Stimulated activated CD8-positive, alpha-beta memory T cell treated with anti-CD3 and anti-CD28 coated beads, Interleukin-4, amount 100 ng/mL, for 1 hour (primary cell): ENCODE measurements at places on chromosomes 6 and 20.

DNA sequence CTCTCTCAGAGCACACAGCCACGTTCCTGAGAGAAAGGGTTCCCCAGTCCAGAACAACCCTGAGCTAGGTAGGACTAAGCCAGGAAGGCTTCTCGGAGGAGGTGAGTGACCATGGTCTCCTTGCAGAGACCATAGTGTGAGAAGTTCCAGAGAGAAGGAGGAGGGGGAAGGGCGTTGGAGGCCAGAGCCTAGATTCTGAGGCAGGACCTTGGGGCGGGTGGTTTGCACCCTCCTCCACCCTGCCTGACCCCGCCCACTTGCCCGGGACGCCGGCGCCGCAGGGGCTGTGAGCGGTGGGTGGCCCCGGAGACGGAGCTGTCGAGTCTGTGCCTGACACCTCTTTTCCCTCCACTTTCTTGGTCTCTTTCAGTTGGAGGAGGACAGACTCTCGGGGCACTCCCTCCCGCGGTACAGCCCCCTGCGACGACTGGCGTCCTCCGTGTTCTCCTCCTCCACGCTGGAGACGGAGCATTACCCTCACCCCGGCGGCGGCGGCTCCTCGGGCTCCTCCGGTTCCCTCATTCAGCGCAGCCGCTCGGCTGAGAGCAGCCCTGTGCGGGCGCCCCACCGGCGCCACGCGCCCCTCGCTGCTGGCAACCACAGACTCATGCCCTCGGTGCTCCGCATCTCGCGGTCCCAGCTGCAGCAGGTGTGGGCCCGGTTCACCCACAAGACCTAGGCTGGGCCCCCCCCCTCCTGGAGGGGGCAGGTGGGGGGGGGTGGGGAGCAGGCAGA lies 26.2 kb downstream of the TTBK1 start:
- DNase-seq = no peak

DNA sequence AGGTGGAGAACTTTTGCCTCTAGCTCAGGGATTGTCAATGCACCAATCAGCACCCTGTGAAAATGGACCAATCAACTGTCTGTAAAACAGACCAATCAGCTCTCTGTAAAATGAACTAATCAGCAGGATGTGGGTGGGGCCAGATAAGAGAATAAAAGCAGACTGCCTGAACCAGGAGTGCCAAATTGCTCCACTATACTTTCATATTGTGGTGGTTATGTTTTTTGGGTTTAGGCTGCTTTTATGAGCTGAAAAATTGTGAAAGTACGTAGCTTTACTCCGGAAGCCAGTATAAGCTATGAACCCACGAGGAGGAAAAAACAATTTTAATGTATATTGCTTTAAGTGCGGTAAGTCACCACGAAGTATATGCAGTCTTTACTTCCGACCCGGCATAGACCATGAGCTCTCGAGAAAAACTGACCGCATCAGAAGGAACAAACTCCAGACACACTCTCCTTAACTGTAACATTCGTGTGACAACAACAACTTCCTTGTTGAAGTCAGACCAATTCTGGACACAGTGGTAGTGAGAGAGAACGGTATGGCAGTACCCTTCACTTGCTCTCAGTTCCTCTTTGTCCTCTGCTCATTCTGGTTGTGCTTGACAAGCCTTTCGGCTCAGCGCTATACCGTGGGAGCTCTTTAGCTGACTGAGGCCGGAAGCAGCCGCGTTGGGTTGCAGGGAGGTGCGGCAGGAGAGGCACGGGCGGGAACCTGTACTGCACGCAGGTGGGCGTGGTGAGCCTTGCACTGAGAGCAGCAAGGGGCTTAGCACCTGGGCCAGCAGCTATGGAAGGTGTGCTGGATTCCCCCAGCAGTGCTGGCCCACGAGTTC lies 81.9 kb upstream of the E2F3 start:
- peak; percentile 49 for DNase-seq

GRCh38 chr6:37717836-37718251 lies 20.2 kb upstream of the MDGA1 start:
- no peak for DNase-seq

DNA sequence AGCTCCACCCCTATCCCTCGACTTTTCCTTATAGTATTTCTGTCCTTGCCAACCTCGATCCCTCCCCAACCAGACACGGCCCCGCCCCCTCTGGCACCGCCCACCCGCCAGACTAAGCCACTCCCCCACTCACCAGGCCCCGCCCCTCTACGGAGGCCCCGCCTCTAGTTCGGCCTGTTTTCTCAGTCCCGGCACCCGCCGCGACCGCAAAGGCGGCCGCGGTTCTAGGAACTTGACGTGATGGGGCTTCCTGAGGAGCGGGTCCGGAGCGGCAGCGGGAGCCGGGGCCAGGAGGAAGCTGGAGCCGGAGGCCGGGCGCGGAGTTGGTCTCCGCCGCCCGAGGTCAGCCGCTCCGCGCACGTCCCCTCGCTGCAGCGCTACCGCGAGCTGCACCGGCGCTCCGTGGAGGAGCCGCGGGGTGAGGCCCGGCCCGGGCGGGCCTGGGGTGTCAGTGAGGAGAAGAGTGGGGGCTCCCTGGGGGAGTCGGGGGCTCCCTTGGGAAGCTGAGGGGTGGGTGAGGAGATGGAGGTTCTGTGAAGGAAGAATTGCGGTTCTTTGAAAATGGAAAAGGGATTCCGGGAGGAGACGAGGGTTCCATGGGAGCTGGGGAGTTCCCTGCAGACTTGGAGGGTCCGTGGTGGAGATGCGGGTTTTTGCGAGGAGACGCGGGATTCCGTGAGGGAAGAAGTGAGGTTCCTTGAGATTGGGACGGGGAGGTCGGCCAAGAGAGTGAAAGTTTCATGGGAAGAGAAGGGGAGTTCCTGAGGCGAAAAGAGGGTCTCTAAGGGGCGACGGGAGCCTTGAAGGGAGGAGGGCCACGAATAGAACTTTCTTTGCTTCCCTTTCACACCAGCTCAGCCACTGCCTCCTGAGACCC lies at the start of gene ACSS2:
Gene ACSS2 (plus strand): TSS at position 207 of the 877 bp plus-strand sequence. CDS start 34 bp downstream, at position 241.
- DNase-seq = peak; percentile 91

DNA sequence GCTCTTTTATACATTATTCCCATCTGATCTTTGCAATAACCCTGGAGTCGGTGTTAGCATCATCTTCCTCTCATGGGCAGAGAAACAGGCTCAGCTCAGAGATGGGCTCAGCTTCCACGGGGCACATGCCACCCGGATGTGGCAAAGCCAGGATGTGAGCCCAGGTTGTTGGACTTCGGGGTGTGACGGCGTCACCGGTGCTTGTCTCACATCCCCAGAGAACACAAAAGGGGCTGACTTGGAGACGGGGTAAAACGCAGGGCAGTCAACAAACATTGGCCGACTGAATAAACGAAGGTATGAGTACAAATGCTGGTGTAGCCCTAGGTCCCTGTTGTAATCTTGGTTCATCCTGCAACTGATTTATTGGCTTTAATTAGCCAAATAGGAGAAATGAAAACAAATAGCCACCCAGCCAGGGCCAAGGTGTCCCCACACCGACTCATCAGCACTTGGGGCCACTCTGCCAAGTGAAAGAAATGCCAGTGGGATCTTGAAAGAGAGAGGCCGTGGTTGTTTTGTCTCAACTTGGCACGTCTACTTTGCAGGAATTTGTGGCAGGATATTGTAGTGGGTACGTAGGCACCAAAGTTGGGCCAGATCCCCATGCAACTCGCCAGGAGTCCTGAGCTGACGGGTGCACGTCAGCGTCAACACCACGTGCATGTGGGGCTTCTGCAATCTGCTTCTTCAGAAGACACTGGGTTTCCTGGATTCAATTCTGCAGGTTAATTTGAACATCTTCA lies 42.8 kb downstream of the APCDD1L start:
- no peak for DNase-seq

- DNase-seq = no peak
Measured at GRCh38 chr6:52400313-52401041, 19.7 kb upstream of the EFHC1 start.

DNA sequence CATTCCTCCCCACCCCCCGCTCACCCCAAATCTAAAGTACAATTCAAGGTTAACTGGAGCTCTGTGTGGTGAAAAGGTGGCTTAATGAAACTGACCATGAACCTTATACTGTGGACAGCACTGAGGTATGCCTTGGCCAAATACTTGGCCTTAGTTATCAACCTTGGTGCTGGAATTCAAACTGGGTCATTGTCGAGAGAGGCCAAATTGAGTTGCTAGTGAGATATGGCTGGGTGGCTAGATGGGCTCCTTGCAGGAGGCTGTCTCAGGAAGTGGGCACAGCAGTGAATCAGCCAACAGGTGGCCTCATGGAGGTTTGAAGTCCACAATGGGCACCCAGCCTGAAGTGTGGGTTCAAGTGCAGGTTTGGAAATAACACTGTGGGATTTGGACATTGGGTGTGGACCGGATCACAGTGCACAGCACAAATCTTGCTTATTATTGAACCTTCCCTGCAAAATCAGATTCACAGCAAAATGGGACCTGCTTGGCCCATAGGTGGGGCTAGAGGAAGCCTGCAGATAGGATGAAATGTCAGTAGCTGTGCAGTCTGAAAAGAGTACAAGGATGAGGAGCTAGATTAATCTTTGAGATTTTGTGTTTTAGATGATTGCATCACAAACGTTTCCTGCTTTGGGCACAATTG lies 5.6 kb upstream of the BTBD3 start:
- no peak for DNase-seq
